Foreskin keratinocyte (primary cell): ENCODE measurements at places on chromosomes 5 and 9. TPM values are rescaled to one million over a fixed set of nuclear protein-coding genes. Genes with fewer than 3 reads are reported as not detected.
A peak's percentile ranks its signal among the peaks of the same experiment; 100 is the strongest.

DNA sequence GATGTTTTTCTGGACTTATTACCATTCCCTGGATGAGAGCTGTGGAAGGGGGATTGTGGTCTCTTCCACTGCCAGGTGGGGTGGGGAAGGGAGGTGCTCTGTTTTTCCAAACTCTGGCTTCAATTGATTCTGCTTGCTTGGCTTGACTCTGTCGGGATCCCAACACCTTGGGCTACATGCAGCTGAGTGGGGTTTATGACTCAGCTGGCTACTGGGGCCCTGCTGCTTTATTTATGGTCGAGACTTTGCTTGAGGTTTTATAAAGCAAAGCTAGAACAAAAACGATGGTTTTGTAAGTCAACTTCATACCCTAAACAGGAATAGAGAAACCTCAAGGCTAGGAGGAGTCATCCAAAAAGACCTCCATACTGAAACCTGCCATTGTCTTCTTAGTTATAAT, 76.3 kb downstream of the AOPEP start:
- peak; percentile 57 for DNase-seq

GRCh38 chr9:136220017-136220729, 15.2 kb upstream of the LHX3 start:
- peak; percentile 67 for DNase-seq

Gene SHISAL2B
- total RNA-seq: not detected in 2 replicates

- no peak for DNase-seq
Measured at GRCh38 chr5:147177125-147177840, 57.5 kb upstream of the STK32A start.

DNA sequence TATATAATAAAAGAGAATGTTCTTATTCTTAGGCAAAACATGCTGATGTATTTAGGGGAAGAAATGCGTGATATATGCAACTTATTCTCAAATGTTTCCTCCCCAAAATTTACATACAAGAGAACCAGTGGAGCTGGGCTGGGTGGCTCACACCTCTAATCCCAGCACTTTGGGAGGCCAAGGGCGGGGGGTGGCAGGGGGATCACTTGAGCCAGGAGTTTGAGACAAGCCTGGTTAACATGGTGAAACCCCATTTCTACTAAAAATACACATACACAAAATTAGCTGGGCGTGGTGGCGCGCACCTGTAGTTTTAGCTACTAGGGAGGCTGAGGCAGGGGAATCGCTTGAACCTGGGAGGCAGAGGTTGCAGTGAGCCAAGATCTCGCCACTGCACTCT, 27.5 kb upstream of the UBTD2 start:
- no peak for DNase-seq

DNA sequence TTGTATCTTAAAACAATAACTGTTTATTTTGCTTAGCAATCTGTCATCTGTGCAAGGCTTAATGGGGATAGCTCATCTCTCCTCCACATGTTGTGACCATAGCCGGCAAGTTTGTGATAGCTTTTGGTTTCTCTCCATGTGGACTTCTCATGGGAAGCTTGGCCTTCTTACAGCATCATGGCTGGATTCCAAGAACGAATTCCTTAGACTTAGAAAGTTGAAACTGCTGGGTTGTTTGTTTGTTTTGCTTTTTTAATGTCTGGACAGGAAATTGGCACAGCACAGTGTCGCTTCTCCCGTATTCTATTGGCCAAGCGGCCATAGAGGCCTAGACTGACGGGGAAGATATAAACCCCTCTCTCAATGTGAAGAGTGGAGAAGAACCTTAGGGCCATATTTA, 61.0 kb upstream of the PRDM9 start:
- peak; percentile 35 for DNase-seq

GRCh38 chr5:411728-412127, 31.2 kb upstream of the EXOC3 start:
- DNase-seq: no peak

- DNase-seq: no peak
Measured at GRCh38 chr5:115490596-115490995, 54.0 kb downstream of the FEM1C start.

Gene PTCH1
- 3.3 and 3.7 TPM in 2 replicates for total RNA-seq

GRCh38 chr5:39100851-39101396, 26.7 kb upstream of the RICTOR start:
- peak; percentile 97 for DNase-seq
